ENCODE measurements at places on chromosomes 5 and 9. TPM values are rescaled to one million over a fixed set of nuclear protein-coding genes. Genes with fewer than 3 reads are reported as not detected.
A peak's percentile ranks its signal among the peaks of the same experiment; 100 is the strongest.

- DNase-seq, result no peak
These were observed 48.8 kb downstream of the HSD17B3 start for GRCh38 chr9:96253059-96253696.

GRCh38 chr5:17294639-17295311 lies 77.3 kb downstream of the BASP1 start:
- no peak for DNase-seq

DNA sequence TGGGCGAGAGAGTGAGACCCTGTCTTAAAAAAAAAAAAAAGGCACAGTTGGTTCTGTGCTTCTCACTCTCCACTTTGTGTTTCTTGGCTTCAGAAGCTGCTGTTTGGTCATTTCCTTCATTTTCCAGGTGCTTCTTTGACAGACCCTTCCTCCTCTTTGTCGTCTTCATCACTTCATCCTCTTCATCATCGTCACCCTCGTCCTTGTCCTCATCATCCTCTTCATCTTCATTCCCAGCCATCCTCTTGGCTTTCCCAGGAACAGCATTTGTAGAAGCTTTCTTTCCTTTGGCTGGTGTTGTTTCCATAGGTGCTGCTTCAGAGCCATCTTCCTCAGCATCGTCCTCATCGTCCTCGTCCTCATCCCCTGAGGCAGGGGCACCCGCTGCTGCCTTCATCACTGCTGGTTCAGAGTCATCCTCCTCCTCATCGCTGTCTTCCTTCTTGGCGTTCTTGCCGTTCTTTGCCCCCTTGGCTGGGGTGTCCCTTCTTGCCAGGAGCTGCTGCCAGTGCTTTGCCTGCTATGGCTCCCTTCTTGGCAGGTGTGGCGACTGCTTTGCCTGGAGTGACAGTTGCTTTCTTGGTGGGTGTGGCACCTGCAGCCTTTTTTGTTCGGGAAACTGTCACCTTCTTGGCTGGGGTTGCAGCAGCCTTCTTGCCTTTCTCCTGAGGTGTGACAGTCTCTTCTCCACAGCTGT lies 7.1 kb downstream of the RABL6 start:
- DNase-seq, result no peak

DNA sequence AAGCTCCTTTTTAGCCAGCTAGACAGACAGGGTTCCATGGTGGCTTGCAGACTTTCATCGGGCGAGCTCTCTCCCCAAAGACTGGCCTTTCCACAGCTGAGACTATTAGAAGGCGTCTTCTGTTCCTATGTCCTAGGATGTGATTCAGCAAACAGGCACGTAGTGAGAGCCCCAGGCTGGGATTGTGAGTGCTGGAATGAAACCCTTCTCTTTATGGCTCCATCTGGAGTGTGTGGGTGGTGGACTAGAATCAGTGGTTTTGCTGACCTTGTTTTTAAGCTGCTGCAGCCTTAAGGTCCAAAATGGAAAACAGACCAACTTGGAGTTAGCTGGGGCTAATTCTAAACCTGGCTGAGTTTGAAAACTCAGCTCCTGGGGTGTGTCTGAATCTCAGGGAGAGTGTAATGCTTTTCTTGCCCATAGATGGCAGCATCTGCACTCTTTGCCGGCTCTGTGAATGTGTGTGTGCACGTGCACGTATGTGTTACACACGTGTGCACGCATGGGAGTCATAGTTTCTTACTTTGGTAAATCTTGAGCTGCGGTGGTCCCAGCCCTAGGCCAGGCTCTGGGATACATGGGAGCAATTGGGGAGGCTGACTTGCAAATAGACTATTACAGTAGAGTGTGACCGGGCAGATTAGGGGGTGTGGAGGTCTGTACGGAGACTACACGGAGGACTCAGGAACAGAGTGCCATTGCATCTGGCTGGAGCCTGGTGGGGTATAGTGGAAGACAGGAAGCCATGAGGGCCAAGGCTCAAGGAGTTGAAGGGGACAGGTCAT lies 10.7 kb downstream of the GSN start:
- peak; percentile 57 for DNase-seq

DNA sequence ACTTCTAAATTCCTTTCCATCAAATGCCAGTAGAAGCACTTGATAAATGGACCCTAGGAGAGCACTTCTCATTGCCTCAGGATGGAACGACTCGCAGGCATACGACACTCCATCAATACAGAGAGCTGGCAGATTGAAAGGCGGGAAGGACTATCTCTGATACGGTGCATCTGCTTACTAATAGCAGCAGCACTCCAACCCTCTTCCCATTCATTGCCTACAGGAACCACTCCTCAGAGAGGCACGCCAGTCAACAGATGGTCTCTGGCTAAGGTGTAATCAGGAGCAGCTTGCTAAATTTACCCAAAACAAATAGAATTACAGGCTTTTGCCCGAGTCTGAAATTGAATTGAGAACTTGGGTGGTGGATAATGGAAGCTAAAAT lies 168.1 kb downstream of the EFNA5 start:
- DNase-seq, result no peak

GRCh38 chr9:14405176-14405706 lies 91.3 kb upstream of the NFIB start:
- no peak for DNase-seq

DNA sequence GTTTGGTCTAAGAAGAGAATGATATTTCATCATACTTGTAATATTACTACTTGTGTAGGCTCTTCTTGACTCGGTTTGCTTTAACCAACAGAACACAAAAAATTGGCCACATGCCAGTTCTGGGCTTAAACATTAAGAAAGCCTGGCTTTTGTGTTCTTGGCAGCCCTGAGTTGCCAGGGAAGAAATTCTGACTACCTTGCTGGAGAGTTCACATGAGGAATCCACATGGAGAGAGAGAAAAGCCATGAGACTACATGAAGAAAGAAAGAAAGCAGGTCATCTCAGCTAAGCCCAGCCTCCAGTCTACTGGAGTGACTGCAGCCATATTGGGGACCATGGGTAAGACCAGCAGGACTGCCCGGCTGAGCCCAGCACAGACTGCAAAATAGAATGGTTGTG lies 524.8 kb downstream of the RAB3C start:
- DNase-seq, result no peak

- DNase-seq, result no peak
These were observed 443.4 kb downstream of the KDM4C start for GRCh38 chr9:7201196-7201595.

GRCh38 chr9:114902786-114903524 lies 27.4 kb downstream of the TNFSF8 start:
- DNase-seq, result peak; percentile 49

The TAF11L10 gene
- not detected for total RNA-seq

The EXOSC3 gene
- total RNA-seq, result 84.0 TPM

The LAMC3 gene
- 0.27 TPM for total RNA-seq

The OMD gene
- not detected for total RNA-seq

The FOXD4L6 gene
- total RNA-seq, result not detected

The NOXA1 gene
- 0.46 TPM for total RNA-seq
